ENCODE measurements at places on chromosomes 16 and 17.

DNA sequence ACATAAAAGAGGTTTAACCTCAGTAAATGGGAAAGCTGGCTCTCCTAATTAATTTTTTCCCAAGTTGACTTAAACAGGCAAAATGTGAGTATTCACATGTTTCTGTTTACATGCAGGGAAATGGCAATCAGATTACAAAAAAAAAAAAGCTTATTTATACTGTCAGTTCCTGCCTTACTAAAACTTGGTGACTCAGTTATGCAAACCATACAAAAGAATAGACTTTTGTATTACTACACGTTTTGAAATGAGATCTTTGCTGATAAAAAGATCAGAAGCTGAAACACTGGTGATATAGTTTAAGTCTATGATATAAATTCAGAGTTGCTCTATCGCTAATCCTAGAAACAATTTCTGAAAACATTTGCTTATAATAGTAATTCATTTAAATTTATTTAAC, 9.4 kb upstream of the KCNJ2 start:
- no peak for DNase-seq

DNA sequence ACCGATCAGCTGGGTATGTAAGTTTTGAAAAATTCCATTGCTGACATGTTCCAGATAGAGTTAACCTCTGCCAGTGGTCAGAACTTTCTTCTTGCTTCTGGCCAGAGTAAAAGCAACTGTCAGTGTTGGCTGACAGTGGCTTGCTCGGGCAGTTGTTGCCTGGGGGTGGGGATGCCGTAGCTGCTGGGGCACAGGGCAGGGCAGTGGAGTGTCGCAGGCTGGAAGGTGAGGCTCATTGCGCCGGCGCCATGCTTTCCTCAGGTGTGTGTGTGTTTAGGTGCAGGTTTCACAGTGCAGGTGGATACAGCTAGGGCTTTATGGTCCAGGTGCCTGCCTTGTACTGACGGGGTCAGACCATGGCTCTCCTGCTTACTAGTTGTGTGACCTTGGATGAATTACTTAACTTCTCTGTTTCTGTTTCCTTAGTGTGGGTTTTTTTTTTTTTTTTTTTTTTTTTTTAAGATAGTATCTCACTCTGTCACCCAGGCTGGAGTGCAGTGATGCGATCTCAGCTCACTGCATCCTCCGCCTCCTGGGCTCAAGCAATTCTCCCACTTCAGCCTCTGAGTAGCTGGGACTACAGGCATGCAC, 156.4 kb downstream of the SNX29 start:
- DNase-seq = no peak

DNA sequence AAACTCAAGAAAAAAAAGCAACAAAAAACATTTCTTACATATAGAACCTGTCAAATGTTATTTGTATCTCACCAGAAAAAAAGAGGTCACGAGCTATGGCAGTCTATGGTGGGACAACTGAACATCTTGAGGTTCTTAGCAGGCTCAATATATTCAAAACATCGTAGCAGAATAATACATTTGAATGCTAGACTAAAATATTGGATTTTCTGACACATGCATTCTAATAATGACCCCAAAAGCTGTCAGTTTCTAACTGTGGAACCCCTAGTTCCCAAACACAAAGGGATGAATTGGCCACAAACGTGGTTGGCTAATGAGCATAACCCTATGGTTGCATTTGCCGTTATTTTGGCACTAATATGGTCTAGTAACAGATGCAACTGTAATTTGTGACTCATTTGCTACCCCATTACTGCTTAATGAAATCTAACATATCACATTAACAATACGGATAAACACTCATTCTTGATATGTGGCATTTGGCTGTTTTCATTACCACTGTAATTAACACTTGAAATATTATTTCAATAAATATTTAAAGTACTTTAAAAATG, 81.2 kb downstream of the TOX3 start:
- DNase-seq = no peak

GRCh38 chr17:53142890-53143289, 679.8 kb upstream of the KIF2B start:
- DNase-seq = no peak

DNA sequence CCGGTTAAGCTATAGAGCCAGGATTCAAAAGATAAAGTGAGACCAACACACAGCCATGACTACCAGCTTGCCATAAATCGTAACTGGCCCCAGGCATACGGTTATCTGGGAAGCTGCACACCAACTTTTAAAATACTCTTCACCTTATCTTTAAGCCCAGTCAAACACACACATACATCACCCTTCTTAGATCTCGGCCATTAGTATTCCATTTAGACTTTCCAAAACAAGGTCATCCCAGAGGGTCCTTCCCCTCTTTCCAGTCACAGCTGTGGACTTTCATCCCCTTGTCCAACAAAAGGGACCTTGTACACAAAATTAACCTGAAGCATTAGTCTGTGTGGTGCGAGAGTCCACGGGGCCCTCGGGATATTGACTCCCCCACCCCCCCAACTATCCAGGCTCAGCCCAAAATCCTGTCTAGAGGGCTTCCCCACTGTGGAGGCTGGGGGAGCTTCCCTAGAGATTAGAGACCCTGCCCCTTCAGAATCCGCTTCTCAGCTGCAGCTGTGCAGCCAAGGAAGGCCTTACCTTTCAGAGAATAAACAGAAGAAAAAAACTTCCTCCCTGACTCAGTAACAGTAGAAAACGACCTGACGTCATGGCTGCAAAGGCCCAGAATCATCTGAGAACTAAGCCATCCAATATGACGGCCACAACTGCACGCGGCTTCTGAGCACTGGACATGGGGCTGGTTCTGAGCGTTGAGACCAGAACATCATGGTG, 9.9 kb downstream of the ZFHX3 start:
- DNase-seq = no peak

GRCh38 chr17:80119271-80119791, 17.9 kb downstream of the GAA start:
- no peak for DNase-seq

DNA sequence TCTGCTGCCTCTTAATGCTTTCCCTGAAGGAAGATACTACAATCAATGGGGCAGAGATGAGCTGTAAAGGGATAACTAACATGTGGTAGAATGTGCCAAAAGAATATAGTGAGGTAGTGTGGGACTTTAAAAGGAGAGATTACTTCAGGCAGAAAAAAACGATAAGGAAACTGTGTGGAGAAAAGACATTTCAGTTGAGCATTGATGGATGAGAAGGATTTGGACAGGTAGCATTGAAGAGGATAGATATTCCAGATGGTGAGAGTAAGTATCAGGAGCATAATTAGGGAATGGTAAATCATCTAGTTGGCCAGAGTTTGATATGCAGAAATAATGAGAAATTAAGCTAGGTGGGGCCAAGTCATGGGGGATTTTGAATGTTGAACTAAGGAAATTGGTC, 97.3 kb downstream of the NLK start:
- no peak for DNase-seq

DNA sequence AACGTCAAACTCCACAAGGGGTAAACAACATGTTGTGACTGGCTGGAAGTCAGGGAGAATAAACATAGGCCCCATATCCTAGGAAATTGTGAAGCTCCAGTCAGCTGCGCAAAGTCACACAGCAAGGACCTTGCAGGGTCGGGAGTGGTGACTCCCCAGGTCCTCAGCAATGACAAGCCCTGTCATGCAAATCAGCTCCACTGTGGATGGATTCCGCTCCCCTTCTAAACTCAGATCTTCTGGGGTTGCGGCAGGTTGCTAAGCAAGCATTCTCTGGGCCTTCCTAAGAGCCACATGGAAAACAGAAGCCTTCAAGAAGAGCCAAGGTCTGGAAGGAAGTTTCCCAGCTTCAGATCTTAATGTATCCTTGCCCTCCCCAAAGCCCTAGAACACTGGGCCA, 28.9 kb upstream of the MYO18A start:
- no peak for DNase-seq

GRCh38 chr16:72397876-72398275, 225.9 kb upstream of the PMFBP1 start:
- no peak for DNase-seq

DNA sequence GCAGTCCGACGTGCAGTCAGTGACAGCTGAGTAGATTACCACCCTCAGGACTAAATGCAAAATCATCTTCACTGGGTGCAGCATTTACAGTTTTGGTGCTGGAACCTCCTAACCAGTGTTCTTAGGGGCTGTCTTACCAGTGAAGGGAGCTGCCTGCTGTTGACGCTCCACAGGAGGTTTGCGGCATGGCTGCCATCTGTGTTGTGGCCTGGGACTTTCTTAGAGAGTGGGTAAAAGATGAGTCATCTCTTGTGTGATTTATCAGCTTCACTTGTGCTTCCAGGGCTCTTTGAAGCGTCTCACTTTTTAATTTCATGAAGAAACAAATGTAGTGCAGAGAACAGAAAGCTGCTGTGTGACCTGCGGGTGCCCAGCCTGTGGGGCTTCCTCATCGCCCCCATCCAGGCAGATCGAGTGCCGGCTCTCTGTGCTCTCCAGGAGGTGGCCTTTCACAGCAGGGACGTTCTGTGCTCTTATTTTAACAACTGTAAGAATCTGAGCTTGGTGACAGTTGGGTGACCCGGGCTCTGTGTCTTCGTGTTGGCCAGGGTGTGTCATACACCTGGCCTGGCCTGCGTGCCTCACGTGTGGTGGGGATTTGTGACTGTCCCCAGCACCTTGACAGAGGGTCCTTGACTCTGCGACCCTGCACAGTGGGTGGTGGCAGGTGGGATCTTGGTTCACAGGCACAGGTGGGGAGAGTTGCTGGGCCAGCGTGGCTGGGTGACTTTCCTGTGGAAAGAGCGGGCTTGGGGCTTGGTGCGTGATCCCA, 24.3 kb upstream of the ZNF750 start:
- peak; percentile 68 for DNase-seq

DNA sequence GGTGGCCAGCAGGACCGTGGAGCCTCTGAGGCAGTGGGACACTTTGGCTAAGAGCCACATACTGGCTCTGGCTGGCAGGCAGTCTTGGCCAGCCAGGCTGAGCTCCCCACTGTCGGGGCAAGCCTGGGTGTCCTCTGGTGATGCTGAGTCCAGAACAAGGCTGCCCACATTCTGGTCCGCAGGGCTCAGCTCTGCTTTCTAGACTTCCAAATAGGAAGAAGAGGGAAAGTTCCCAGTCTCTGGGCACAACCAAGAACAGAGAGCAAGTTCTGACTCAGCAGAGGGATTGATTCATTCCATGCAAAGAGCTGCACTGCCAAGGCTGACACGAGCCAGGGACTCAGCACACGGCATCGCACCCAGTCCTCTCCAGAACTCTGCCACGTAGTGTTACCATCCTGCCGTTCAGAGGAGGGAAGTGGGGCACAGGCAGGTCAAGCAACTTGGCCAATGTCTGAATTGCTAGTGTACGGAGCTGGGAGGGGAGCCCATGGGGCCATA, 58.9 kb downstream of the NOS2 start:
- no peak for DNase-seq

DNA sequence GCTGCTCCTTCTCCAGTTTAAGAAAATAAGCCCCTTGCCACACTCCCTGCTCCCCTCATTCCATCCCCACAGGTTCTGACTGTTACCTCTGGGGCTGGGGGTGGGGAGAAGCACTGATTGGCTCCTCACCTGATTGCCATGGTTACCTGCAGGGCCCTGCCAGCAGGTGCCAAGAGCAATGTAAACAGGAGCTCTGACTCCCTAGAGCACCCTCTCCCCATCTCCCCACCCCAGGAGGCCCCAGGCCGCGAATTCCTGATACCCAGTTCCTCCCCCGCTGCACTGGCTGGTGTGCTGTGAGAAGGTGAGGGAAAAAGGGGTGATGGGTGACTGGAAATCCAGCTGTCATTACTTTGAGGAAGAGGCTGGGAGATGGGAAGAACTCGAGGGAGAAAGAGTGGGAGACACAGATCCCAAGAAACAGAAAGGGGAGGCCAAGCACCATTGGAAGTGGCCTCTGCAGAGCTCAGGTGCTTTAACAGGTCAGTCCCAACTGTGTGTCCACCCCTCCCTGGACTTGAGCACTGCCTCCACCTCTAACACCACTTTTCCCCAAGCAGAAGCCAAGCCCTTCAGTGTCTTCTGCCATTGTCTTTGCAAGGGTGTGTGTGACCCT, 4.5 kb downstream of the PCGF2 start:
- DNase-seq = no peak

DNA sequence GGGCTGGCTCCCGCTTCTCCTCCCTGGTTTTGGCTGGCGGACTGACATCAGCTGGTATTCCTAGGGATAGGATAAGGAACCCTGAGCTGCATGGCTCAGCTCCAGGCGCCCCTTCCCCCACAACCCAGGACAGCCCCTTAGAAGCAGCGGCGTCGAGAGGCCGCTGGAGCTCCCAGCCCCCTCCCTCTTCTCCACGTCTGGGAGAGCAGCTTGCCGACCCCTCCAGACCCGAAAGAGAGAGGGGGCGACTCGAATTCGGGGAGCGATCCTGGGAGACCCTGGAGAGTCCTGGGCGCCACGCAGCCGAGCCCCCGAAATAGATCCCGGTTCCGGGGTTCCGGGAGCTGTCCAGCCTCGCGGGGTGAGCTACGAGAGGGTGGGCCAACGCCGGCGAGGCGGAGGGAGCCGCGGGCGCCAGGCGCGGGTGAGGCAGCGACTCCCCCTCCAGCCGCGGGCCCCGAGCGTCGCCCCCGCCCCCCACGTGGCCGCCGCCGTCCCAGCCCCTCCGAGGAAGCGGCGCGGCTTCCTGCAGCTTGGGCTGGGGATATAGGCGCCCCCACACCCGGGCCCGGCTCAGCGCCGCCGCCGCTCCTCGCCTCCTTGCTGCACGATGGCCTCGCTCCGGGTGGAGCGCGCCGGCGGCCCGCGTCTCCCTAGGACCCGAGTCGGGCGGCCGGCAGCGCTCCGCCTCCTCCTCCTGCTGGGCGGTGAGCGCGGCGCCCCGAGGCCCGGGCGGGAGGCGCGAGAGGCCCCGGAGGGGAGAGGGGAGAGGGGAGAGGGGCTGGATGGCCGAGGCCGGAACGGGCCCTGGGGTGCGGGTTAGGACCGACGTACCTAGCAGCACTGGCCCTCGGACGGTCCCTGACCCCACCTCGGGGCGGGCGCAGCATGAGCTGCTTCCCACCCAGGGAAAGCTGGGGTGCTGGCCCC, at the start of gene RAMP2:
Gene RAMP2, plus strand, starts transcription at position 576 of the 930 bp plus-strand sequence. Its CDS starts 35 bp downstream, at position 611.
- no peak for DNase-seq

- peak; percentile 77 for DNase-seq
Observed at GRCh38 chr17:50397111-50397918, at the start of gene LRRC59. LRRC59 (minus strand) TSS chr17:50397523; CDS start chr17:50397317, 206 bp downstream.

- DNase-seq = no peak
Observed at GRCh38 chr16:14007450-14007849, 63.7 kb upstream of the MRTFB start.

DNA sequence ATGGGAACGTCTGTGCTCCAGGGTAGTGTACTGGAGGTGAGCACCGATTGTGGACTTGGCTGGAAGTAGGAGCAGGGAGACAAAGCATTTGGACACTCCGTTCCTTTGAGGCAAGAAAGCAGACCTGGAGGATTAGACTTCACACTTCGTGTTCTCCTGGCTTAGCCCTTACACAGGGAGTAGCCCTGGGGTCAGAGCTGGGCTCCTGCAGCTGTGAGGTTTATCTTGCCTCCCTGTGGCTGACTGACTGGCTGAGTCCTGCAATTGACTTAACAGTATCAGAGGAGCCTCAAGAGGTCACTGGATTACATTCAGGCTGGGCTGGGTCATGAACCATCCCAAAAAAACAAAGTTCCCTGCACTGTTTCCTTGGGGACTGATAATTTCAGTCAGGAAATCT, 37.1 kb downstream of the MPRIP start:
- DNase-seq = no peak
